ENCODE measurements at places on chromosomes 11 and 22.

- DNase-seq, result peak; percentile 95
Observed at GRCh38 chr11:70755410-70756158, 357.3 kb downstream of the CTTN start.

GRCh38 chr11:114397349-114397982 is 2.8 kb downstream of the C11orf71 start:
- DNase-seq, result no peak

- DNase-seq, result no peak
Observed at GRCh38 chr22:24473284-24473683, 21.8 kb upstream of the UPB1 start.

GRCh38 chr11:63961608-63962412 is 12.6 kb upstream of the COX8A start:
- DNase-seq, result no peak

GRCh38 chr11:2196970-2197770 is 25.6 kb upstream of the TH start:
- peak; percentile 75 for DNase-seq

- no peak for DNase-seq
Observed at GRCh38 chr11:71213696-71214552, 38.5 kb downstream of the SHANK2 start.

- DNase-seq, result no peak
Observed at GRCh38 chr11:34049028-34049427, 2.5 kb upstream of the CAPRIN1 start.

DNA sequence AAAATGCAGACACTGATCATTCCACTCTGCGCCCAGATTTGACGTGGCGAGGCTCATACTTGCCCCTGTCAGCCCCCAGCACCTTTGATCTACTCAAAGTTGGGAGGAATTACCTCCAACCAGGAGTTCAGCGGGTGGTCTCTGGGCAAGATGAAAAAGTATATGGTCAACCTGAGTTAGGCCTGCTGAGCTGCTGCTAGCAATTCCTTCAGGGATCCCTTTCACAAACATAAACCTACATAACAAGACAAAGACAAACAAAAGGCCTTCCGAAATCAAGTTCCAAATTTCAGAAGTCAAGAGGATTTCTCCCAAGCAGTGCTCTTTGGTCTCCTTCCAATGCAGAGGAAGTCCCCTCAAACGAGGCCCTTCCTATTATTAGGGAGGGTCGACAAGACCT is 20.8 kb downstream of the CLDN5 start:
- DNase-seq, result no peak

GRCh38 chr11:85028329-85029101 is 598.6 kb downstream of the DLG2 start:
- no peak for DNase-seq

- DNase-seq, result no peak
Observed at GRCh38 chr11:128187835-128188234, 399.5 kb downstream of the ETS1 start.

DNA sequence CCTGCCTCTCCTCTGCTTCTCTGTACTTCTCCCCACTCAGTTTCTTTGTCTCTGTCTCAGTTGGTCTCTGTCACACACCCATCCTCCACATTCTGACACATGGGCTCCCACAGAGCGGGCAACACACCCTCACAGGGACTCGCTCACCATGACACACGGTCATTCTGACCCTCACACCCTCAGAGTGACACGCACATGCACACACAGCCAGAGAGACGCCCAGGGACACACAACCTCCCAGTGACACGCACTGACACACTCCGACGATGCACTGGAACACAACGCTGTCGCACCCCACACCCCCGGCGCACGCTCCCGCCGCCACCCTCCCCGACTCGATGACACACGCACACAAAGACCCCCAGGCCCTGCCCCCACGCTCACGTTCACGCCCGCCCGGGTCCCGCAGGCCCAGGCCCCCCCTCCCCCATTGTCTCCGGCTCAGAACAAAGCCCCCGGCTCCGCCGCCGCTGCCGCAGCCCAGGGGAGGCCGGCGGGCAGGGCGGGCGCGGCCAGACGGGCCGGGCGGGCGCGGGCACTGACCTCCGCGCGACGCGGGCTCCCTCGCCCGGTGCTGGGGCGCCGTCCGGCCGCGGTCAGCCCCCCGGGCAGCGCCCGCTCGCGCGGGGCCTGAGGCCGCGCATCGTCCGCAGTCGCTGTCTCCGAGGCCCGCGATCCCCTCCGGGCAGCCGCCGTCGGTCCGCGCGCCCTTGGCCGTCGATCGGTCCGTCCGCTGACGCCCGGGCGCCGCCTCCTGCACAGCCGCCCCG is 404 bp downstream of the DCHS1 start:
- no peak for DNase-seq

DNA sequence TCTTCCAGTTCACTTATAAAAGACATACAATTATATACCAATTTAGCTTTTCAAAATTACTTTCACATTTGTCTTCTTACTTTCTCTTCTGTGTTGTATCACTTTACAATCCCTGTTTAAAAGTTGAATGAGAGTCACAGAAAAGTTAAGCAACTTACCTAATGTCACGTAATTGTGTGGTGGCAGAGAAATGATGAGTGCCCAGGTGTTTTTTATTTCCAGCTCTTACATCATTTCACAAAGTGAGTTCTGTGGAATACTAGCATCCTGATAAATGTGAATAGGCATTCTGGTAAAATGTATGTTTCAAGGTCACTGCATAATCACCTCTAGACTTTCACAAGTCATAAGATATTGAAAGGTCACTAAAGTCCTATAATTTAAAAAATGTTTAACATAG is 133.0 kb upstream of the FIBIN start:
- DNase-seq, result no peak

GRCh38 chr22:47043835-47044721 is 281.6 kb downstream of the TBC1D22A start:
- no peak for DNase-seq

DNA sequence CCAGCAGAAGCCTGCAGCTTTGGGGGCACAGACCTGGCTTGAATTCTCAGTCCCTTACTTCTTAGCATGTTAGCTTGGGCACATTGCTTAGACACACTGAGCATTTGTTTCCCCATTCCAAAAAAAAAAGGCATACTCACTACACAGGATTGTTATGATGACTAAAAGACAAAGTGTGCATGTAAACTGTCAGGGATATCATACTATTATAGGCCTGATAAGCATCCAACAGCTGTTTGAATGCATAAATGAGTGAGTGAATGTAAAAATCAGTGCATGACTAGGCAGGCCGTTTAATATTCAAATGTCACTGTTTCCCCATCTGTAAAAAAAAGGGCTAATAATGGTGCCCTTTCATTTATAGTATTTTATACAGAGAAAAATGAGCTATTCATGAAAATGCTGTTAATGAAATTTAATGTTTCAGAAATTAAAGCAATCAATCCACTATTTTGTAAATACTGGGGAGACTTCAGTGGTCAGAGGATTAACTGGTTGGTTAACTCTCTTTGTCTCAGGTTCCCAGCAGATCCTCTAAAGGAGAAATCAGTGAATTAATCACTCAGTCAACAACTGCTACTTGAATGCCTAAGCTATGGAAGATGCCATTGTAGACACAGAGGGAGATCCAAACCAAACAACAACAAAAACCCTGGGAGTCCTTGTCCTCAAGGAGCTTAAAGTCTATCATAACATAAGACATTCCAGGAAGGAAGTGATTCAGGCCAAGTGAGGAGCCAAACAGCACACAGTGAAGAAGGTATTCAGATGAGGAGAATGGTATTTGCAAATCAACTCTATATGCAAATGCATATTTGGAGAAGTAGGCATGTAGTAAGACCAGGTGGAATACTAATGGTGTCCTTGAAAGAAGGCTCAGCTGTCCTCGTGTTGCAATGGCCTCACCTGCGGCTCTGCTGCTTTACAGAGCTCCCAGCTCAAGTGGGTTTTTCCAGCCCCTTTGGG is 26.8 kb downstream of the BARX2 start:
- no peak for DNase-seq

DNA sequence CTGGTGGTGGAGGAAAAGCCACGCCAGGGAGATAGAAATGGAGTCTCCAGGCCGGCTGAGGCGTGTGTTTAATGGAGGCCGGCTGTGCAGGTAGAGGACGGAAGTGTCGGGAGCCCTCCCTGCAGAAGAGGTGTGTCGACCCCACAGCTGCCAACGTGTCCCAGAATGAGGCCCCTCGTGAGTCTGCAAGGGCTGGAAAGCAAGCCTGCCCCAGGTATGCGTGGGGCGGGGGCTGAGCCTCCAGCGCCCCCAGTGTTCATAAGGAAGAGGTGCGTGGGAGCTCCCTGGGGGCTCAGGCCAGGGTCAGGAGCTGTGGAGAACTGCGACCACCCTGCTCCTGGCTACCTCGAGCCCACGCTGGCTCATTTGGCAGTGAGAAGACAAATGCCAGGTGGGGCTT is 38.0 kb upstream of the JAM3 start:
- DNase-seq, result no peak

GRCh38 chr22:44928711-44929358 is 81.0 kb downstream of the PHF21B start:
- no peak for DNase-seq

GRCh38 chr11:83723999-83724398 is 437.8 kb upstream of the CCDC90B start:
- no peak for DNase-seq

DNA sequence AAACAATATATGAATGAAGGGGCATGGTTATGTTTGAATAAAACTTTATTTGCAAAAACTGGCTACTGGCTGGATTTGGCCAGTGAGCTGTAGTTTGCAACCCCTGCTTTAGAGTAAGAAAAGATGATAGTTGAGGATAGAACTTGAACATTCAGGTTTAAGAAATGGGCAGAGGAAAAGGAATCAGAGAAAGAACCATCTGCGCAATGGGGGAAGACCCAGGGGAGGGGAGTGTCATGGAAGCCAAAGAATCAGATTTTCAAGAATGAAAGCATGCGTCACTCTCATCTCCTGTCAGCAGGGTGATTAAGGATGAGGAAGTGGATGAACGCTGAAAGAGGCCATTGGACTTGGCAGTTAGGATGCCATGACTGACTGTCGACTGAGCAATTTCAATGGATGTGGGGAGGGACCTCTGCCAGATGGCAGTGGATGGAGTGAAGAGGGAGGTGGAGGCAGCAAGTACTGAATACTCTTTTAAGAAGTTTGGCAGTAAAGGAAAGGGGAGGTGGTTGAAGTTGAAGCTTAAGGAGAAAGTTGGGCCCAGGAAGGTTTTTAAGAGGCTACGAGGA is 21.2 kb downstream of the FAT3 start:
- no peak for DNase-seq

DNA sequence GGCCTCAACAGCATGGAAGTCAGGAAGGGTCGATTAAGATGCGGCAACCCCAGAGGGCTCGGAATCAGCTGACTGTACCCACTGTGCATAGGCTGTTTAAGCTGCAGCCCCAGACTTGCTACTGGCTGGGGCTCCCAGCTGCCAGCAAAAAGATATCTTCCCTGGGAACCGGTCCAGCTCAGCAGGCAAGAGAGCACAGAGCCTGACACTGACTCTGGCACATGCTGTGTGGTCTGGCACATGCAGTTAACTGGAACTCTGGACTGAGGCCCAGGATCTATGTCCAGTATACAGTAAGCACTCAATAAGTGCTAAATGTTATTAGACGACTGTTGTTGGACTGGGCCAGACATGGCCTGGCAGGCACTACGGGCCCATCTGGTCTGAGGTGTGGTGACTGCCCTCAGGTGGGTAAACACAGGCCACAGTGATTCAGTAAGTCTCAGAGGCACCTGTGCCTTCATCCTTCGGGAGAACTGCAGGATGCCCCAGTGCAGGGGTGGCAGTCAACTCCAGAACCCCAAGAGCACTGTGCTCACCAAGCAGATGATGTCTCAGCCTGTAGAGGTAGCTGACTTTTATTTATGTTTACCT is 87.6 kb downstream of the LARGE1 start:
- DNase-seq, result no peak

DNA sequence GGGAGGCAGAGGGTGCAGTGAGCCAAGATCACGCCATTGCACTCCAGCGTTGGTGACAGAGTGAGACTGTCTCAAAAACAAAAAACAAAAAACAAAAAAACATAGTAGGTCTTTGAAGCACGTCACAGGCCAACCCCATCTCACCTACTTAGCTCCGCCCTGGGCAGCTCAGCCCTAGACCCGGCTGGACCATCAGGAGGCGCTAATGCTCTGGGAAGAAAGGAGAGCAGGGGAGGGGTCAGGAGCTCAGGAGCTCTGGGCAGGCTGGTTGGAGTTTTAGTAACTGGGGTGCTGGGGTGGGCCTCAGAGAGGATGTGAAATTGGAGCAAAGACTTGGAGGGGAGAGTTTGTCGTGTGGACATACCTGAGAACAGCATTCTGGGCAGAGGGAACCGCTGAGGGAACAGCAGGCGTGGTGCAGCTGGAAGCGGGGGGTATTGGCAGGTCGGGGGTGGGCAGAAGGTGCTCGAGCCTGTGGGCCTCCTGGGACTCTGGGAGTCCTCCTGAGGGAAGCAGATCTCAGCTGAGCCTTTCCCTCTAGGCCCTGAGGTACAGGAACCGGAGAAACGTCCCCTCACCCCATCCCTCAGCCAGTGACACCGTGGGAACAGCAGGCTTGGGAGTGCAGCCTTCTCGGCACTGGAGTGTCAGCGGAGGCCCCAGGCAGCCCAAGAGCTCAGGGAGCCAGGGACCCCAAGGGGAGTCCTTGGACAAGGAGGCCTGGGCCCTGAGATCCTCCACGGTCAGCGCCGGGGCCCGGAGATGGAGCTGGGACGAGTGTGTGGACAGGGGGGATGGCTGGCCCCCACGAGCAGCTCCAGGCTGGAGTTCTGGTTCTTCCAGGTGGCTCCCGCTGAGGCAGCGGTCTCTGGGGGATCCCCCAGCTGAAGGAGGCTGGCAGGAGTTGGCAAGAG is 2.2 kb upstream of the RPS6KA4 start:
- DNase-seq, result no peak

DNA sequence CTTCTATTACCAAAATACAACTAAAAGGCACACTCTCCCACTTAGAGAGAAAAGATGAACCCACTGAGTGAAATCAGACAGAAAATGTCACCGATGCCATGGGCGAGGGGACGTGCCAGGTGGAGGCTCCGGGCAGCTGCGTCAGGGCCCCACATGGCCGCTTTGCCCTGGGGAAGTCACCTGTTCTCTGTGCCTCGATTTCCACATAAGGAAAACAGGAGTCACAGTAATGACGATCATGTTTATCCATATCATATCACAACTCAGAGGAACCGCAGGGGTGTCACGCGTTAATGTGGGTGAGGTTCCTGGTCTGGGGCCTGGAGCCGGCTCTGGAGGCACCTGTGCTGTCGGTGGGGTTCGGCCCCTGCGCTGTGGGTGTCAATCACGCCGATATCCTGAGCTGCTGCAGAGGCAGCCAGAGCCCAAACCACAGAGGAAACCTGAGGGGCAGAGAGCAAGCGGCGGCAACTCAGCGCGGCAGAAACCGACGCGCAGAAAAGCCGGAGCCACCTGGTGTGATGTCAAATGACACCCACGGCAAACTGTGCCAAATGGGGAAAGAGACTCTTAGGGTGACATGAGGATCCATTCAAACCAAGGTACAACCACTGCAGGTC is 243.7 kb downstream of the BRD1 start:
- no peak for DNase-seq

GRCh38 chr11:125724125-125724524 is 22.0 kb upstream of the PATE1 start:
- DNase-seq, result no peak

DNA sequence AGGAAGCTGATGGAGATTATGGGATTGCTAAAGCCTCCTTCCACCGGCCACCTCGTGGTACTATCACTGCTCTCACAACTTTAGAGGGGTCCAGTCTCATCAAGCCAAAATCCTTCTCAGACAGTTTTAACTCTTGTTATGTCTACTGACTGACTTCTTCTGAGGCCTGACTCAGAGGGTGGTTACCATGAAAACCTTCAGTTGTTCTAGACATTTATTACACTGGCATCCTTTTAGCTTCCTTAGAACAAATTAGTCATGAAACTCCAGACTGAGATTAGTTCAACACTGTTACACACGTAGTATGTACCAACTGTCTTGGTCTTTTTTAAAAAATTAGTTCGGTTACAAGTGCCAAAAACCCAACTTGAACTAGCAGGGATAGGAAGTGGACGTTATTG is 7.5 kb downstream of the DIXDC1 start:
- no peak for DNase-seq

Data from GM12892 (cell line).